T-helper 2 cell (primary cell): ENCODE measurements at places on chromosomes 2 and 18.

DNA sequence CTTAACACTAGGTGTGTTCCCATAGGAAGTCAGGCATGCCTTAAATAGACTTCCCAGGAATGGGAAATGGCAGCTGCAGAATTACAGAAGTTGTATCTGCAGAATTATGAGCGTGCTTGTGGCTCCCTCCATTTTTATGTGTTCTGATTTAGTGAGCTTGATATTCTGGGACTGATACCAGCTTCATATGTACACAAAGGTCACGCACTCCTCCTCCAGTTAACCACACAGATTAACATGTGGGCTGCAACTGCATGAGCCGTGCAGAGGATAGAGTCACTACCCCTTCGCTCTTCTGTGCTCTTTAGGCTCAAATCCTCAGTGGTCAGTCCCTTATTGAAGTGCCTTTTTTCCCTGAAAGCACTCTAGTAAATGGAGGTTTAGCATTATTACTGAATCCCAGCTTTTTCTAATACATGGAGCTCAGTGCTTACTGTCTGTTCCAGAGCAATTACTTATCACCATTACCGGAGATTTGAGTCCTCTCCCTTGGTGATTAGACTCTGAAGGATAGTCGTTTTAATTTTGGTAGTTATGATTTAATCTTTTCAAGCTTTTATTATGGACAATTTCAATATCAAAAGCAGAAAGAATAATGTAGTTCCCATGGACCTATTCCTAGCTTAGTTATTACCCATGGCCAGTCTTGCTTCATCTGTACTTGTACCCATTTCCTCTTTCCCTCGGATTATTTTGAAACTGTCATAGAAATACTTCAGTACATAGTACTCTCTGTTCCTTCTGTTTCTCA is 238.3 kb downstream of the PRKCE start:
- DNase-seq: no peak

DNA sequence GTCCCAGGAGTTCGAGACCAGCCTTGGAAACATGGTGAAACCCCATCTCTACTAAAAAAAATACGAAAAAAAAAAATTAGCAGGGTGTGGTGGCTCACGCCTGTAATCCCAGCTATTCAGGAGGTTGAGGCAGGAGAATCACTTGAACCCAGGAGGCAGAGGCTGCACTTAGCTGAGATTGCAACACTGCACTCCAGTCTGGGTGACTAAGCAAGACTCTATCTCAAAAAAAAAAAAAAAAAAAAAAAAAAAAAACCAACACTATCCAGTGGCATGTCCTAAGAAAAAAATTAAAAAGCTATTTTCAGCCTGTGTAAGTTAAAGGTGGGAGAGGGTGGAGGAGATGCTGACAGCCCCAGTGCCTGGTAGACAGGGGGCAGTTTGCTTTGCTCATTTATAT is 32.2 kb upstream of the REL start:
- DNase-seq: no peak

GRCh38 chr2:232513353-232513752 is 6.8 kb upstream of the PRSS56 start:
- DNase-seq: no peak

DNA sequence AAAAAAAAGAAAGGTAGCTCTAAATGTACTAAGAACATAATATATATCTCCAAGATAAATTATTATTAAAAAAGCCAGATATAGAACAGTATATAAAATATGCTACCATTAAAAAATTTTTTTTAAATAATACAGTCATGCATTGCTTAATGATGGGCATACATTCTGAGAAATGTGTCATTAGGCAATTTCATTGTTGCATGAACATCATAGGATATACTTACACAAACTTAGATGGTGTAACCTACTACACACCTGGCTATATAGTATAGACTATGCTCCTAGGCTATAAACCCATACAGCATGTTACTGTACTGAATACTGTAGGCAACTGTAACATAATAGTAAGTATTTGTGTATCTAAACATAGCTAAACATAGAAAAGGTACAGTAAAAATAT is 18.3 kb upstream of the LAPTM4A start:
- DNase-seq: no peak

- DNase-seq: no peak
Measured at GRCh38 chr2:71151620-71152019, 21.2 kb downstream of the MPHOSPH10 start.

GRCh38 chr2:124319577-124319976 is 294.5 kb downstream of the CNTNAP5 start:
- no peak for DNase-seq

DNA sequence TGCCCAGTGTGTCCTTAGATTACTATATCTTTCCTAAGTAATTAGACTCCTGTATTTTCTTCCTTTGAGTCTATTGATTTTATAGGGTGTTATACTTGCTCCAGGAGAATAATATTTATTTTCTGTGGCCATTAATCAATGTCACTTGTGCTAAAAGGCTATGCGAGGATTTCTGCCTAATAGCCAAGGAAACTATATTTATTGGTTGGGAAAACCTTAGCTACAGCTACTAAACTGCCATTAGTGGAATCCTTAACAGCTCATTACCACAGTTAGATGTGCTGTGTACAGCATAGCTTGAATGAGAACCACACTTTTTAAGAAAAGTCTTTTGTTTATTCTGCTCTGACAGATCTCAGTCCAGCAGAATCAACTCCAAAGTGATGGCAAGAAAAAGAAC is 537.3 kb downstream of the ERBB4 start:
- DNase-seq: no peak

- DNase-seq: no peak
Measured at GRCh38 chr2:144937910-144938709, 418.2 kb upstream of the ZEB2 start.

DNA sequence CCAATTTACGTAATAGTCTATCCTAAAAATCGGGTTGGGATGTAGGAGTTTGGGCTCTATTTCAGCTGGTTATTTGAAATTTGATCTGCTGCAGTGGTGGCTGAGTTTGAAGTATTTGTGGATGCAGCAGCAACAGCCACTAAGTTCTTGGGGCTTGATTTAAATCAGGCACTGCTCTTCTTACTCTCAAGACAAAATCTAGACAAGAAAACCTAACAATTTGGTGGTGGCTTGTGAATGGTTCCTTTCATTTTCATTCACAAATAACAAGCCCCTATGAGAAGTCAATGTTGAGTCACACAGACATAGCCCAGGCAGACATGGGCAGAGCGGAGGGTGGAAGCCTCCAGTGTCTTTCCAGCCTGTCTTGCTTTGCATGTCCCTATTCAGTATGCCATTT is 199.3 kb downstream of the LTBP1 start:
- DNase-seq: no peak

- no peak for DNase-seq
Measured at GRCh38 chr2:216632346-216632951, 771 bp upstream of the IGFBP2 start.

DNA sequence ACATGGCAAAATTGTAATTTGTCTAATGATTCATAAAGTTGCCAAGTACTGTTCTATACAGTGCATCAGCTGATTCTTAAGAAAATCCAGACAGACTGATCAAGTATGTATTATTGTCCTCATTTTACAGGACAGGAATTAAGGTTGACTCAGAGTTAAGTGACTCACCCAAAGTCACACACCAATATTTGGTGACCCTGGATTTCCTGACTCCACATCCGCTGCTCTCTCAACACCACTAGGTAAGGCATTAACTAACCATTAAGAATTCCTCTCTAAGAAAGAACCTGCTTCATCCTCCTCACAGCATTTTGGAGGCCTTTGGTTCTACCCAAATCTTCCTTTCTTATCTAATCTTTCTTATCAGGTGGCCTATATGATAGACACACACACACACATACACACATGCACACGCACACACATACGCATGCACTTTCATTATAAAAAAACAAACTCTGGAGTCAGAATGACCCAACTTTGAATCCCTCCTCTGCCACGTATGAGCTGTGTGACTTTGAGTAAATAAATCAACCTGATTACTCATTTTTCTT is 150.8 kb downstream of the ANKRD44 start:
- no peak for DNase-seq

DNA sequence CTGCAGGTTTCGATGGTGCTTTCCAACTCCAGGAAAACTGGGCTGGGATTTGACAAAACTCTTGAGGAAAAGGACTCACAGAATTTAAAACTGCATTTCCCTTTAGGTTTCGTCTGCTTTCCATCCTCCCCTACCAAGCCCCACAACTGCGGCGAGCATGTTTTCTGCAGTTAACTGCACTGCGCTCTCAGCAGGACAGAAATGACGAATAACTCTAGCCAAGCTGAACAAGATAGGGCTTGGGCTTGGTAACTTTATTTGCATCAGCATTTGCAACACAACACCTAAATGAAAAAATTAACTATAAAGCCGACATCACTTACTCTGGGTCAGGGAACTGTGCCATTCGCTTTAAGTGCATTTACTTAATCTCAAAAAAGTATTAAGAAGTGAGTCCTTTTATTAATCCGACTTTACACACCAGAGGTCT is 669 bp upstream of the PIKFYVE start:
- DNase-seq: peak; percentile 89

DNA sequence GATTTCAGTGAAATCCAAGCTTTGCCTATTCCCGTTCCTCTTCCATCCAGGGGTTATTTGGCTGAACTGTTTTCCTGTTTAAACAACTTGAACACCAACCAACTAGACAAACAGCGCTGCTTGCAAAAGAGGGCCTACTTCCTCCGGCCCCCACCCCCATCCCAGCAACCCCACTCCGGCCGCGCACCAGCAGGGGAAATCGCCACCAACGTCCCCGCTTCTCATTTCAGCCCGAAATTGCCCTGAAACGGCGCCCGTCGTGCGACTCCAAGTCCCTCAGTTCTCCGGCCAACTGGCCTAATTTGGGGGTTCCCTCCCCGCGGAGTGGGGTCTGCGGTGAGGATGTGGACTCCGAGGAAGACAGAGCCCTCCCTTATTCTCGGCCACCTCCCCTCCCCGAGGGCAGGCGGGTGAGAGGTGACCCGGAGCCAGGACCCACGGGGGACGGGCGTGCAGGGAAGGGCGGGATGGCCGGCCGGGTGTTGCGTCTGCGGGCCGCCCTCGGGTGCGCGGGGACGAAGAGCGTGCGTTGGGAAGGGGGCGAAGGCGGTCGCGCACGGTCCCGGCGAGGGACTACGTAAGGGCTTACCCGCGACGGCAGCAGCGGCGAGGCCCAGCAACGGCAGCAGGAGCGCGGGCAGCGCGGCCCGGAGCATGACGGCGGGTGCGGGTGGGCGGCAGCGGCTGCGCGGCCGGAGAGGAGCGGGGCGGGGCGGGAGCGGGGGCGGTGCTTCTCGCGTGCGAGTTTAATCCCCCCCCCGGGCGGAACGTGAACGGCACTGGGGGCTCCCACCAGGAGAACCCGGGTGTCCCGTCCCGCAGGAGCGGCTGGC is at the start of gene CD302:
CD302 (minus strand) TSS at position 666 of the 833 bp plus-strand sequence; CDS start at position 656, 10 bp downstream.
- peak; percentile 41 for DNase-seq

- no peak for DNase-seq
Measured at GRCh38 chr2:232526372-232526941, 497 bp downstream of the CHRND start.

DNA sequence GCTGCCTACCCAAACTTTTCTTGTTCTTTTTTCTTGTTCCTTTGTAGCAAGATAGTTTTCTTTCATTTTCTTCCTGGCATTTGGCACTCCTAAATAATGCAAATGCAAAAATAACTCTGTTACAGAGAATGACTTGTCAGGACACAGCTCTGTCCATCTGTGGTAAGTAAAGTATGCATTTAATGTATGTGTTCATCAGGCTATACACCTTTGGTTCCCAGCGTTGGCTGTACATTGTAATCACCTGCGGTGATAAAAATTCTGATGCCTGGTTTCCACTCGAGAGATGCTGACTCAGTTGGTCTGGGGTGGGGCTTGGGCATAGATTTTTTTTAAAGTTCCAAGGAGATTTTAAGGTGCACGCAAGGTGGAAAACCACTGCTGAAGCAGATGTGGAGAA is at the start of gene SERPINB13:
SERPINB13 (plus strand) TSS at position 378 of the 400 bp plus-strand sequence. CDS start 1,325 bp downstream, outside the sequence.
- DNase-seq: no peak

DNA sequence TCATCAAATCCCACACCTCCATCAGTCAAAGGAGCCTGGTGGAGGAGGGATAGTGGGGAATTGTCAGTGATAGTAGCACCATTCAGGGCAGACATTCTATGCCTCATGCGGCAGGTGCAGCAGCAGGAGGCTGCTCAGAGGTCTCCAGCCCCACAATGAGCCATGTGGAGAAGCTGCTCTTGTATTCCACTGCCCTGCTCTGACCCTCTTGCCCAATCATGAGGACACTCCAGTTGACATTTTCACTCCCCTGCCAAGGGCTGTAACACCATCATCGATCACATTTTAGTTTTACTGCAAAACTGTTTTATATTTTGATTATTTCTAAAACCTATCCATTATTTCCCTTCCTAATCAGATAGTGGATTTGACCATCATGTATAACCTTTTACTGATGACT is 487.6 kb upstream of the KLHL29 start:
- DNase-seq: no peak

DNA sequence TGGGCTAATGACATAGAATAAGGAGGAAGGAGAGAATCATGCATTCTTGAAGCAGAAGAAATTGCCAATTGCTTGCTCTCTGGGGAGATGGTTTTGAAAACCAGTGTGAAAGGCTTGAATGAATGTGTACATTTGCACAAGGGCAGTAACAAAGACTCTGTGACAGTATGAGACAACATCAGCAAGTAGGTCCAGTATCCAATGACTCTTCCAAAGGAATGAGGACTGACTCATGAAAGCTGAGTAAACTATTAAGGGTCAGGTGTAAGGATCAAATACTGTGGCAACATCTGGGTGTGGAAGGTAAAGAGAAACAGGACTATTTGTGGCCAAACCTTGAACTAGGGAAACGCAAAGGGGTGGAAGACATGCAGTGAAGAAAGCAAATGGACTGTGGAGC is 886.0 kb upstream of the CHAC2 start:
- no peak for DNase-seq

- no peak for DNase-seq
Measured at GRCh38 chr2:134883552-134884293, 34.9 kb upstream of the CCNT2 start.
